Esophagus squamous epithelium (tissue), 5 donors: ENCODE measurements at places on chromosomes 5 and 9.

DNA sequence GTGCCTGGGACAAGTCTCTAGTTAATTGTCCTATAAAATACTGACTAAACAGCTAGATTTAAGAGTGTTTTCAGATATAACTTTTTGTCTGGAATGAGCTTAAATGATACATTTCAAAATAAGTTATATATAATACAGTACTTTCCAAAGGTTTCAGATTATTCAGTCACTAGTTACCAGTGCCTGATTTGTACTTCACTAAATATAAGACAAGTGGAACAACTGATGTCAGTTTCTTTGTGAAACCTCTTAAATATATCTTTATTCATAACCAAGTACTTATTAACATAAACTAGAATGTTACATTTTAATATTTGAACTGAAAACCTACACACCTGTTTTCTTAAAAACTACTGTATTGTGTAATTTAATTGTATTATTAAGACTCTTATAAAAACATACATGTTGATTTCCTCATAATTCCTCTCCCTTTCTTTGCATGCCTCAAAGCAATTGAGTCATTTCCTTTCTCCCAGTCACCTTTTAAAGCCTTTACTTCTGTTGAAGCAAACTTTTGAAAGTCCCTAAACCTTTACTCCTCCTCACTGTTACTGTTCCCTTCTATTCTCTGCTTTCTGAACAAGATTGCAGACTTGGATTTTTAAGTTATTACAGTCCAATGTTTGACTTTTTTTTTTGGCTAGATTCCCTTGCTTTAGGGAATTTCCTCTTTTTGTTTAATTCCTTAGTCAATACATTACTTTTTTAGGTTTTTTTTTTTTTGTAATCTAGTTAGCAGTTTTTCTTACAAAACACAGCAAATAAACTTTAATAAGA is 8.7 kb upstream of the SEMA6A start:
- no peak for DNase-seq

DNA sequence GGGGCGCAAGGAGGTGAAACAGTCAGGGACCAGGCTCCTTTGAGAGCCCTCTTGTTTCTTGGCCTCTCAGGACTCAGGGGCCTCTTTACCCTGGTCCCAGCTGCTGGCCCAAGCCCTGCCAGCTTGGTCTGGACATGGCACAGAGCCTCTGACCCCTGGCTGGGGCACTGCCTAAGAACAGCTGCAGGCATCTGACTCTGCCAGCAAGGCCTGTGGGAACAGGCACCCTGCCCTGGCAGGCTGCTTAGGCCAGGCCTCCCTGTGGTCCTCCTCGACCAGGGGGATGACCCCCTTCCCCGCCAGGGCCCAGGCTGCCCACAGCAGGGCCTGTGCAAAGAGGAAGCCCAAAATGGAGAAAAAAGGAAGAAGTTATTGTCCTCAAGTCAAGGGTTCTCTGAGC is 25.5 kb downstream of the OLFML2A start:
- DNase-seq, result no peak

GRCh38 chr9:86112057-86112456 is 12.7 kb upstream of the GOLM1 start:
- DNase-seq, result no peak

DNA sequence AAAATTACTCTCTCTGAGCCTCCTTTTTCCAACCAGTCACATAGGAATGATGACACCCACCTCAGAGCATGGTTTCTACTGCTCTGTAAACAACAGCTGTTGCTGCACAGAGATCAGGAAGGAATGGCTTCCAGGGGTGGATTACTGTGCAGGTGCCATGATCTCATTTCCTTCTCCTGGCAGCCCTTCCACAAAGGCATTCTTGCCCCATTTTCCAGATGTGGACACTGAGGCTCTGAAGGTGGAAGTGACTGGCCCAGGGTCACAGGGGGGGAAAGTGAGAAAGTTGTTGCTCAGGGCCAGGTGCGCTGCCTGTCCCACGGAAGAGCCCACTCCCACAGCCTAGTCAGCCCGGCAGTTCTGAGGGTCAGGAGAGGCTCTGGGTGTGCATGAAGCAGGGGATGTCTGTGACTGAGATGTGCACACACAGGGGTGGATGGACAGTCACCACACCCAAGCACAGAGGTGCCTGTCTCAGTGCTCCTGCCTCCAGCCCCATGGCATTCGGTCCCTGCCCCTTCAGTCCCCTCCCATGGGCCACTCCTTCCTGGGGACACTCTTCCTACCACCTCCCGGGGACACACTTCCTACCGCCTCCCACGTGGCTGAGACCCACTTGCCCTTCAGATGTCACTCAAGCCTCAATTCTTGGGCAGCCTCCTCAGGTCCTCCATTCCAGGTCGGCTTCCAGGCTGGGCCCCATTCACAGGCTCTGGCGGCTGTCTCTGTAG is 17.0 kb downstream of the FGFR4 start:
- no peak for DNase-seq

GRCh38 chr9:135227641-135228251 is 140.3 kb downstream of the OLFM1 start:
- DNase-seq, result no peak

DNA sequence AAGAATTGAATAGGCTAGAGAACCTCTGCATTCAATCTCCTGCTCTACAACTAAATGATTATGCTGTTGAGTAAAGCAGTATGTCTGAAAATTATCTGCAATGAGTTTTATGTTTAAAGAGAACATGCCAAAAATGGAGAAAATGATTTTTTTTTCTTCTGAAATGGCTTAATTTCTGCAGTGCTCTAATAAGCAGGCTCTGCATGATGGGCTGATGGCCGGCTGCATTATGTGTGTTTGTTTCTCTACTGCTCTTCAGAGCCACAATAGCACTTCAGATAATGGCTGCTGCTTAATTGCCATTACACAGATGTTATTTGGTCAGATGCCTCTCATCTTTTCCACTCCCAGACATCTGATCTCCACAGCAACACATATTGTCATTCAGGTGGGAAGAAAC is 286.4 kb upstream of the DMAC1 start:
- DNase-seq, result no peak

DNA sequence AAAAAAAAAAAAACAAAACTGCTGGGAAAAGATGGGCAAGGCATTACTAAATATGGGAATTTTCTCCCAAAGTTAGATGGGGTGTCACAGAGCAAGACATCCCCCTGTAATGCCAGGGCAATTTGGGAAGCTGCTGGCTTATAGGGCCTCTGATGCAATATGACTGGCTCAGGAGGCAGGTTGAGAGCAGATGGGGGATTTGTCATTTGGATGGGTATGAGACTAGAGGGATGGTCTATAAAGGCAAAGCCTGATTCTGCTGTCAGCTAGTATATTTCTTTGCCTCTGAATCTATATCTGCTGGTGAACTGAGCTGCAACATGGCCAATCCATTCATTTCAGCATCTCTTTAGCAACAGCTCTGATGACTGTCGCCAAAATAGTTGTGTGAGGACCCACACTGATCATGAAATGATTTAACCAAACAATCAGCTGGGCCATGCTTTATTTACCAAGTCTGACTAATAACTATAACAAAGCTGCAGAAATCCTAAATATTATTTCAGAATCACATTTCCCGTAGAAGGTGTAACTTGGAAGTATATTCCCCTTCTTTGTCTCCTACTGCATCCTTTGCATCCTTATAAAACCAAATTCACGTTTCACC is 455.1 kb upstream of the ZNF608 start:
- DNase-seq, result no peak

DNA sequence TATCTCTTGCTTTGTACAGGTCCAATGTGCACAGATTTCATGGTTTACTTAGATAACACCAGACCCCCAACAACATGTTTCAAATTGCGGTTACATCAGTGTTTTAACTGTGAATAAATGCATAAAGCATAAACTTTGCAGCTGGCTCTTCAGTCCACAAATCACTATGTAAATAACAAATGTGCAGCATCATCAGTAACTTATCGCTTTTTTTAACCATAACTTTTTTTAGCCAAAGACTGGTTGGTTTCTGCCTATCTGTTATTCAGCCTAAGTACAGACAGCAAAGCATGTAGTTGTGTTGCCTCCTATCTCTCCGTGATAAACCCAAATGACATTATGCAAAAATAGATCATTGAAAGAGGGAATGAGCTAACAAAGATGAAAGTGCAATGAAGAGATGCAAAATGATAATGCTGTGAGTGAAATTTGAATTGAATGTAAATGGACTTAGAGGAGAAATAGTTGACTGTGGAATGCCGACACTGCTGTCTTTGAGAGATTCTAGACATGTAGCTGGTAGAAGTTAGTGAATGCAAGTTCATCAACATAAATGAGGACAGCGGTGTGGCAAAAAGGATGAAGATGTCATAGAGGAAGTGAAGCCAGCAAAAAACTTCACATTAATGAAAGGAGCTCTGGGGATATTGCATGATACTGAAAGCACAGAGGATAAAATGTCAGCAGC is 108.8 kb downstream of the PDE8B start:
- DNase-seq, result no peak
